Activated CD4-positive, alpha-beta T cell treated with anti-CD3 and anti-CD28 coated beads for 48 hours (primary cell): ENCODE measurements at places on chromosomes 3 and 15.

- DNase-seq, result no peak
These were observed 9.2 kb downstream of the IGDCC3 start for GRCh38 chr15:65368302-65369211.

GRCh38 chr3:8595695-8596115 is 48.9 kb downstream of the SSUH2 start:
- DNase-seq, result no peak

- DNase-seq, result no peak
These were observed 105.1 kb downstream of the ARPP21 start for GRCh38 chr3:35744419-35744818.

GRCh38 chr15:42504631-42505030 is 9.2 kb downstream of the SNAP23 start:
- DNase-seq, result no peak

- no peak for DNase-seq
These were observed 175.6 kb downstream of the IL5RA start for GRCh38 chr3:2934541-2934940.

DNA sequence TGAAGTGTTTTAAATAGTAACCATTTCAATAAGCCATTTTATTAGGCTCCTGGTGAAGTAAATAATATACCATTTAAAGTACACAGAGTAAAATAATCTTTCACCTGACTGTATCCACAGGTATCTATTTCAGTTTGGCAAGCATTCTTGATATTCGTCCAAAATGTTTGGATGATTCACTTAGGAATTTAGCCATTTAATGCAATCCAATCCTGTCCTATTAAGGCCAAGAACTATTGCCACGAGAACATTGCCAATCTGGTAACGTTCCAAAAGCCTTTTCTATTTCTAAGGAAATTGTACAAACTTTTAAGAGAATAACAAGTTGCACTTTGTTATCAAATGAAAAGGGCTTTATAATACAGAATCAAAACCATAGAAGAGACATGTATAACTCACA is 209.8 kb upstream of the THRB start:
- DNase-seq, result no peak

GRCh38 chr3:157285141-157285540 is 125.2 kb upstream of the CCNL1 start:
- no peak for DNase-seq

- DNase-seq, result no peak
These were observed 5.0 kb downstream of the PTPN23 start for GRCh38 chr3:47385796-47386195.

- DNase-seq, result no peak
These were observed 157.8 kb upstream of the ROPN1 start for GRCh38 chr3:124149771-124150170.

DNA sequence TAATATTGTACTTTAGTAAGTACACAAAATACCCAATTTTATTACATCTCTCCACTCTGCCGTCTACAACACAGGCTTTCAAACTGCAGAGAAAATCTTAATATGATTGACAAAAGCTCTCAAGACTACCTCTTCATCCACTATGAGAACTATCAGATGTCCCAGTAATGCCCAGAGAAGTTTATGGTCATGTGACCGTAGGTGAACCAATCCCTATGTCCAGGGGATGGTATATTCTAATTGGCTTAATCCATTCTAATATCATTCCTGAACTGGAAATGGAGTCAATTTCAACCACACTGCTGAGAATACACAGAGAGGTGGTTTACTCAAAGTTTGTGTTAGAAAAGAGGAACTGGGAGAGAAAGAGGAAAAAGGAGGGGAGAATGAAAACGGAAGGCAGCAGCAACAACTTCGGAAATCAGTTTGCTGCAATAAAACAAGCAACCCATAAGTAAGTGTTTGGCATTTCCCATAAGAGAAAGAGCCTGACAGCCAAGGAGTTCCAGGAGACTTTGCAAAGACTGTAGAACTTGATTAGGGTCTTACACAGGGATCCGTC is 7.3 kb downstream of the SST start:
- no peak for DNase-seq

- no peak for DNase-seq
These were observed 6.4 kb downstream of the KPNA1 start for GRCh38 chr3:122508135-122508914.

GRCh38 chr3:136192831-136193230 is 3.3 kb downstream of the MSL2 start:
- no peak for DNase-seq

- DNase-seq, result no peak
These were observed 22.8 kb downstream of the IL17RD start for GRCh38 chr3:57142411-57142723.

DNA sequence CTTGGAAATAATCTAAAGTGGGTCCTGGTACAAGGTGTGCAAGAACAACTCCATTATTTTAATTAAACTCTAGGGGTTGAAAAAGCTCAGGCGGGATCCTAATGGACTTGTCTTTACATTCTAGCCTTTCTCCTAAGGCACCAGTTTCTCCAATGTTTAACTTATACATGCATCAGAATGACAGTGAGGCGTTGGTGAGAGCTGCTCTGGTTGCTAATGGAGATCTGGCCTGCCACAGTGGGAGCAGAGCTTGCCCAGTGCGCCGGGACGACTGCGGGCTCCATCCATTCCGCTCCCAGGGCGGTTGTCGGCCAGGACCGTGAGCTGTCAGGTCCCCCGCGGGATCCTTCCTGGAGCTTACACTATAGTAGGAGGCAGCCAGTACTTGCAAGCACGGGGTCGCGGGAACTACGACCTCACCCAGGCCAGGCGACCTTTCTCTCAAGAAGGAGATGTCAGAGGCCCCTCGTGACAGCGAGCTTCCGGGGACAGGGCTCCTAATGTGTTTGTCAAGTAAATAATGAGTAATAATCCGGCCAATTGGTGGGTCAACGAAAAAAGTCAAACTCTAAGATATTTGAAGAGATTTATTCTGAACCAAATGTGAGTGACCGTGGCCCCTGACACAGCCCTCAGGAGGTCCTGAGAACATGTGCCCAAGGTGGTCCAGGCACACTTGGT is 991 bp upstream of the HIGD1A start:
- peak; percentile 13 for DNase-seq
